ENCODE measurements at places on chromosomes 1 and 21.

GRCh38 chr1:7752512-7753417, 18.3 kb upstream of the VAMP3 start:
- peak; percentile 58 for DNase-seq

- no peak for DNase-seq
Observed at GRCh38 chr1:228063251-228064191, 19.0 kb upstream of the ARF1 start.

DNA sequence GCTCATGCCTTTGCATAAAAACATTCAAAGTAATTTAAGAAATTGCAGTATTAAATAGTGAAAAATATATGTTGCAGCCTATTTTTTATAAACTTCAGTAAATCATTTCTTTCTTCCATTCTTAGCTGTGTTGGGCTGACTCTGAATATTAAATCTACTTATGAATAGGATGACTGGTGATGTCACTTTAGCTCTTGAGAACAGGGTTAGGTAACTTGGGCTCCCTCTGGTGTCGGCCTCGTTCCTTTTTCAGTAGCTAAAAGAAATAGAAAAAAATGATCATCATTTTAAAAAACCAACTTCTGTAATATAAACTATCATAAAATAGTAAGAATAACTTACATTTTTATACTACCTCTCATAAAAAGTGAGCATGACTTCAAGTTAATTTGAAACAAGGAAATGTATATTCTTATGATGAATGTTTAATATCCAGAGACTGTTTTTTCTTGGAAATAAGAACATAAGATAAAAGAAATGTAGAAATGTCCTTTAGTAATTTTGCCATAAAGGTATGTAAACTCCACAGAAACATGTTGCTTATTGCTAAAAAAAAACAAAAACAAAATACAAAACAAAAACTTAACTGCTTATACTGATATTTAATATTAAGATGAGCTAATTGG, 26.8 kb upstream of the NCAM2 start:
- peak; percentile 41 for DNase-seq

GRCh38 chr1:115840605-115841460, at the start of gene NHLH2:
Gene NHLH2 (minus strand): TSS chr1:115841126. CDS start chr1:115838372, 2,754 bp downstream.
- DNase-seq, result no peak

DNA sequence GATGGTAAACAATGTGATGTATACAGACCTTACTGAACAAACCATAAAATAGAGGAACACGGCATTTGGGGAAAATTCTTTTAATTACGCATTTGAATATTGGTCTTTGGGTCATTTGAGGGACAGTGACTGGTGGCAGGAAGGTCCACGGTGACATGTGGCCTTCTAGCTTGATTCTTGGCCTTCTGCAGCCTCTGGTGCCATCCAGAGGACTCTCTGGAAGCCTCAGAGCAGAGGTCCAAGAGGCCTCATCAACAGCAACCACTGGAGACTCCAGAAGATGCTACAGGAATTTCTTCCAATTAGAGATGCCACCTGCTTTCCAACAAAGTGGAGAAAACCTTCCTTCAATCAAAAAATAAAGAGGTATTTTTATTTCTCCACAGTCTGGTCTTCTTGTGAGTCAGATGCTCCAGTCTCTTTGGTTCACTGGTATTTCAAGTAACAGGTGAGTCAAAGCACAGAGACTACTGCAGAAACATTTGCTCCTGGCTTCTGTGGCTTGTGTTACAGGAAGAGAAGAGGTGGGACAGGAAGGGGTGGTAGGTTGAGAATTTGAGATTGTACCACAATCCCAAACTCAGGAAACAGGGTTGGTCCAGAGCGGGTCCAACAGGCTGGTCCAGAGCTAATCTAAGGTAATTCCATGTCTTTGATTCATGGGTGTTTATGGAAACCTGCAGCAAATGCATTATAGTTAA, 2.7 kb upstream of the F5 start:
- no peak for DNase-seq

- no peak for DNase-seq
Observed at GRCh38 chr1:53511323-53511932, 52.2 kb downstream of the DMRTB1 start.

DNA sequence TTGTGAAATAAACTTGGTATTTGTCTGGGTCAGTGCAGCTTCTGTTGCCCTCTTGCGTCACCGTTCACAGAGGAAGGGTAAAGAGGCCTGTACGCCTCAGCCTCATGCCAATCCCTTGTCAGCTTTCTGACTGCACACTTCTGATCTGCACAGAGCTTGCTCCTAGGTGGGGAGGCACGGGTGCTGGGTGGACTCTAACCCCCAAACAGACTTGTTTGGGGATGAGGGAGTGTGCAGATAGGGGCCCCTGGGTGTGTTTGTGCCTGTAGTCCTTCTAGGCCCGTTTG, 803 bp upstream of the B4GALT2 start:
- DNase-seq, result peak; percentile 21

DNA sequence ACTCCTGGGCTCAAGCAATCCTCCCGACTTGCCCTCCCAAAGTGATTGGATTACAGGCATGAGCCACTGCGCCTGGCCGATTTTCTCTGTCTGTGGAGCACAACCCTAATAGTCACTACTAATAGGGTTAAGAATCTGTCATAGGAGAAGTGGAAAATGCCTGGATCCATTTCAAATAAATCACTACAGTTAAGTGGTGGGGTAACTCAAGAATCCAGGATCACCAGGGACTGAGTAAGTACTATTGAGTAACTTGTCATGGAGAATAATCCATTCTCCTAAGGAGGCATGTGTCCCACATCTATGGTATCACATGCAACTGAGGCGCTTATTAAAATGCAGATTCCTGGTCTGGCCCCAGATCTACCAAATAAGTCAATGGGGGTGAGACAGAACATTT, 53.2 kb downstream of the OPTC start:
- no peak for DNase-seq

DNA sequence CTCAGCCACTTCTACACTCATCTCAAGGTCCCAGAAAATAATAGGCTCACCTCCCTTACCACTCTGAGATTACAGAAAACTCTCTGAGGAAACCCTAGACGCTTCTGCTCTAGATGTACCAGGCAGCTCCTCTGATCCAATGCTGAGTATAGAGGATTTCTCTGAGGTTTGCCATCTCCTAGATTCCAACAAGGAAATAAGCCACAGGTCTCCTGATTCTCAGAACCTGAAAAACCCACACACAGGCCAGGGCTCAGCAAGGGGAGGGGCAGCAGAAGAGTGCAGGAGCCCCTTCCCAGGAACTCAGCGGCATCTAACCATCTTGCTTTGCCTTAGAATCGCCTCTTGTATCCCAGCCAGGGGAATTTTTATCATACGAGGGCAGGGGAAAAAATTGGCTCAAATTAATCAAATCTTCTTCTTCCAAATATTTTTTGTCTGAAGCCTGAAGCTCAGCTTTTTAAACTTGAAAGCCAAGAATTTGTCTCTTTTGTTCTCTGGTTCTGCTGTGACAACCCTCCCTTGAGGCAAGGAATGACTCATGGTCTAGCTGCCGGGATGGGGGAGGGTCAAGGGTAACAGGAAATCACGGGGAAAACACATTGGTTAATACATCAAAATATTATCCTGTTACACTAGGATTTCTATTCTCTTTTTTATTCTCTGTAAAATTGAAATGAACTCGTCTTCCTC, 30.8 kb downstream of the GORAB start:
- peak; percentile 57 for DNase-seq
